ENCODE measurements at places on chromosomes 11 and 22.

GRCh38 chr22:23775779-23776375, 3.2 kb downstream of the MMP11 start:
- no peak for DNase-seq

- DNase-seq: no peak
These were observed 194.3 kb downstream of the KIF18A start for GRCh38 chr11:27913650-27914049.

DNA sequence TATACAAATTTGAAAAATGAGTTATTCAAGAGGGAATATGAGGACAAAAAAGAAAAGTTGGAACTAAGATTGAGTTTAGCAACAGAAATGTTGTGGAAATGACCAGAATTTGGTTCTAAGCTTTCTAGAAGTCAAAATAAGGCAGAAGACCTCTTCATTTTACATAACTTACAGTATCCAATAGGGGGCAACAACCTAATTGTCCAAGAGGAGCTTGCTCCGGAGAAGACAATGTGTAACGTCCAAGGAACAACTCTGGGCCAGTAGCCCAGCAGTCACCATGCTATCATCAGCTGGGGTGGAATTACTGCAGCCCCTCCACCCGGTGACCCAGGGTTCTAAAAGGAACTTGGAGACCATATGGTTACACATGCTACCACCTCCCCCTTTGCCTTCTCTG, 14.1 kb downstream of the CNTF start:
- no peak for DNase-seq

DNA sequence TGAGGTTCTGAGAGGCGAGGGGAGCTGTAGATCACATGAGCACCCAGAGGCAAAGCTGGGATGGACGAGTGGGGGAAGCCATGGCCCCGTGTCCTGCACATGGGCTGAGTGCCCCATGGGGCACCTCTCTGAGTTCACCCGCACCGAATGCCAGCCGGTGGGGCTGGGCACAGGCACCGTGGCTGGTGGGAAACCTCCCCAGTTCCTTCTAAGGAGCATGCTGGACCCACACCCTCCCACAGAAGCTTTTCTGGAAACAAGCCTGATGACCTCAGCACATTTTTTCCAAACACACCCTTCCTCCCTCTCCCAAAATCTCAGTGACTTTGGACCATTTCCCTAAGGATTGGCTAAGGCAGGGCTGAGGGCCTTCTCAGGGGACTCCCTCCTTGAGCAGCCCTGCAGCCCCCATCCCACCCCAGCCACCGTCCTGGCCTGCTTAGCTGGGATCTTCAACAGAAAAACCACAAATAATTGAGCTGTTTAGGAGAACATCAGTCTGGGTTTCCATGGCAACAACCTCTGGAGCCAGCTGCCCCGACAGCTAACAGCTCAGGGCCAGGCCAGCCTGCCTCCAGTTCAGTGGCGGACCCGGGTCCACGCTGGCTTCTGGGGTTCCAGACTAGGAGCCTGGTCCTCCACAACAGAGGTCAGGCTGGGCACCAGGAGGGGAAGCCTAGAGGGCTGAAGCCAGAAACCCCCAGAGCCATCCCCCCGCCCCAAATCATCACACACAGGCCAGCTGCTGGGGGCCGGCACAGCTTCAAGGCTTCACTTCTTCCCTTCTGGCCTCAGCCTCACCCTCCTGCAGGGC, 18.1 kb upstream of the LINC01488 start:
- DNase-seq: no peak

GRCh38 chr11:80083531-80083951, 642.7 kb upstream of the TENM4 start:
- no peak for DNase-seq

DNA sequence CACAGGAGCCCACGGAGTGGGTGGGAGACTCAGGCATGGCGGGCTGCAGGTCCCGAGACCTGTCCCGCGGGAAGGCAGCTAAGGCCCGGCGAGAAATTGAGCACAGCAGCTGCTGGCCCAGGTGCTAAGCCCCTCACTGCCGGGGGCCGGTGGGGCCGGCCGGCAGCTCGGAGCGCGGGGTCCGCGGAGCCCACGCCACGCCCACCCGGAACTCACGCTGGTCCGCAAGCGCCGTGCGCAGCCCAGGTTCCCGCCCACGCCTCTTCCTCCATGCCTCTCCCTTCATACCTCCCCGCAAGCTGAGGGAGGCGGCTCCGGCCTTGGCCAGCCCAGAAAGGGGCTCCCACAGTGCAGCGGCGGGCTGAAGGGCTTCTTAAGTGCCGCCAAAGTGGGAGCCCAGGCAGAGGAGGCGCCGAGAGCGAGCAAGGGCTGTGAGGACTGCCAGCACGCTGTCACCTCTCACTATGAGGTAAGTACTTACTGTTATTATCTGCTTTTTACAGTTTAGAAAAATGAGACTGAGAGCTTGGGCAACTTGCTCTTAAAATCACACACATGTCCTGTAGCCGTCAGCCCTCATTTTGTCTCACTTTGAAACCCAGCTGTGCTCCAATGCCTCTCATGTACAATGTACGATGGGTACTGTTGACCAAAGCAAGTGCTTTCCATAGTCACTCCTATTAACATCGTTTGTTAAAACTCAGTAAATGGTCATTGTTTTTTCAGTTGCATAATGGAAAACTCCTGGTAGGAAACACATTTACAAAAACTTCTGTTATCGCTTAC, 12.2 kb upstream of the OR10D3 start:
- no peak for DNase-seq

- no peak for DNase-seq
These were observed at the start of gene IL17REL for GRCh38 chr22:50012211-50013181. Gene IL17REL, minus strand, starts transcription at chr22:50012765. Its CDS starts 119 bp downstream, at chr22:50012646.

DNA sequence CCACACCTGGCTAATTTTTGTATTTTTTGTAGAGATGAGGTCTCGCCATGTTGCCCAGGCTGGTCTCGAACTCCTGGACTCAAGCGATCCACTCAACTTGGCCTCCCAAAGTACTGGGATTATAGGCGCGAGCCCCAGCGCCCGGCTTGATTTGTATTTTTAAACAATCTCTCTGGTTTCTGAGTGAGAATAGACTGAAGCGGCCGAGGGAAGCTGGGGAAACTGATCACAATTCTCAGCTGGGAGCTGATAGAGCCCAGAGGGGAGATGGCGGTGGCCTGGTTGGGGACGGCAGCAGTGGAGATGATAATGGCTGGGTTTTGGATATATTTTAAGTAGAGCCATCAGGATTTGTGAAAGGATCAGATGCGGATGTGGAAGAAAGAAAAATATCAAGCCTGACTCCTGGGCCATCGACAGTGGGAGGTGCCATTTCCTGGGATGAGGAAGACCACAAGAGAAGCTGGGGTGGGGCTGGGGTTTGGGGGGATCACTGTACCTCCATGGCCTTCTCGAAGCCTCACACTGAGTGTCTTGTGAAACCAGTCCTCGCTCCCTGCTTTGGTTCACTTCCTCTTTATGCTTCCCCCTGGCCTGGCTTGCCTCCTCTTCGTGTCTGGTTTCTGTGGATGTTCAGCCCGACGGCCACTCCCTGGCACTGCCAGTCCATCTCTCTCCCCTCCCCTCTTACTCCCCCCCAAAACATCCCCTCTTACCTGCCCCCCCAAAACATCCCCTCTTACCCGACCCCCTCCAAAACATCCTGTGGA, 51.9 kb downstream of the IGLL1 start:
- no peak for DNase-seq

GRCh38 chr11:83241291-83241946, 44.7 kb downstream of the CCDC90B start:
- DNase-seq: no peak

DNA sequence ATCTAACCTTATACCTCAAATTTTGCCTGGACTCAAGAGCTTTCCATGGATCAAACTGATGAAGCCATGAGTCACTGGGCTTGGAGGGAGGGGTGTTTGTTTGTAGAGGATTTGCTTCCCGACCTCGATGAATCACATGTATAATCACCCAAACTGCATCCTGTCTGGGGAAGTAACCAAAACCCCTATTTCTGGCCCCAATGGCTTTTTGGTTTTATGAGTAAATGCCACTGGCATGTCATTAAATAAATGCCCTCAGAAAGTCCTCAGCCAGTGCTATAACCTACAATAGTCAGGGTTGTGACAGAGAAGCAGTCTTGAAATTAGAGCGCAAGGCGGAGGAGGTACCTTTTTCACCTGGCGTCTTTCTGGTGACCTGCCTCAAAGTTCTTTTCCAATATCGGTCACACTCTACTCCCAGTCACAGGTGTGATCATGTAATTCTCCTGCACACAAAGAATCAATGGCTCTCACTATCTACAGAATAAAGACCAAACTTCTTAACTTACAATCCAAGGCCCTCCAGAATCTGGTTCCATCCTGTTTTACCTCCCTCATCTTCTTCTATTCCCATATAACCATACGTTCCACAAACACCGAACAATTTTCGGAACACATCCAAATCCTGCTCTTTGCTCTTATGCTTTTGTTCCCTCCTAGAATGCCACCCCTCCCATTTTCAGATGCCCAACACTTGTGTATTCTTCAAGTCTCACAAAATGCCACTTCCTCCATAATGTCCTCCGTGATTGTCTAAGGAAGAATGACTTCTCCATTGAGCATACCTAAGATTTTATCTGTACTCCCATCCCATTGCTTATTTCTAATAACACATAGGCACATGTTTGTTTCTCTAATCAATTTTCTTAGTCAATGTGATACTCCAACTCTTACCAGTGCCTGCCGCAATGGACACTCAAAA, 81.3 kb upstream of the BLID start:
- DNase-seq: no peak

GRCh38 chr22:49894322-49895054, 23.8 kb downstream of the ALG12 start:
- no peak for DNase-seq

DNA sequence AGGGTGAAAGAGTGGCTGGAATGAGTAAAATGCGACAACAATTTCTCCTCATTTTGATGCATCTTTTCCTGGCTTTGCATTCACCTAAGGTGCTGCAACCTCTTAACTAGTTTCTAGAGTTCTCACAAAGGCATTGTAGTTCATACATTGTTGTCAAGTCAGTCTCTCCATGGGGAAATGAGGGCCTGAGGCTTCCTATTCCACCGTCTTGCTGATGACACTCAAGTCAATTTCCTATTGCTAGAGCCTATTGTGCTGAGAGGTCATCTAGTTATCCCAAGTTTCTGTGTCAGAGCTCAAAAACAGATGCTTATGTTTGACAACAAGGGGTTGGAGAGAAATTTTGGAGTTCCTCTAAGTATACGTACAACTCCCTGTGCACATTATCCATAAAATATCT, 11.6 kb upstream of the MS4A6A start:
- no peak for DNase-seq

GRCh38 chr22:38214302-38215056, 12.7 kb downstream of the MAFF start:
- DNase-seq: peak; percentile 62

DNA sequence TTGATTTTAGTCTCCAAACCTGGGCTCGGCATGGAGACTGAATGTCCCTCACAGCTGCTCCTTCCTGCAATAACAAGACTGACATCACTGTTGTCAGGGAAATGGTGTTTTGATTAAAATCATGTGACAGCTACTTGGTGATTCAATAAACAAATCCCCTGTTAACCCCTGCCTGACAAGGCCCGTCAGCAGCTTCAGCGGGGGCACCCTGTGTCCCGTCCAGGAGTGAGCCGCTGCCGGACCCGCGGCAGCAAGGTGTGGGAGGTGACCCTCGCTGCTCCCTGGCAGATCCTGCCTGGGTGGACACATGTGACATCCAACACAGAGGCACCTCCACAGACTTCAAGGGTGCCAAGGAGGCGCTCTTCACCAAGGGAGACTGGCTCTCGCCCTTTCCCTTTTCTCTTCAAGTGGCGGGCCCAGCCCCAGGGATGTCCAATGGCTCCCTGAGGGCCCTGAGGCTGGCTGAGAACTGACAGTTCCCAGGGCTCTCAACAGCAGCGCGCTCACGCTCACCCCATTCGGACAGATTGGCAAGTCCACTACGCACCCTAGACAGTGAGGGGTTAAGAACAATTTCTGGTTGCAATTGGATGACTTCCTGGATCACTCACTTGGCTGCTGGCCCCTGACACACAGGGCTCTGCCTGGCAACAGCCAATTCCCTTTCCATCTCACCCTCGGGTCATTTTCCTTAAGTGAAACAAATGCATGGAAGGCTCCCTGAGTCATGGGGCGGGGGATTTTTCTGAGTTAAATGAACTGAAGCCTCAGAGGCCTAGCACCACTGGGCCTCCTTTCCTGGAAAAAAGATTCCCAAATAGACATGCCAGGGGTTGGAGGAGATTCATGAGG, 30.7 kb downstream of the PPP2R1B start:
- DNase-seq: no peak

- peak; percentile 22 for DNase-seq
These were observed 667 bp downstream of the DGCR6L start for GRCh38 chr22:20319041-20319744.

GRCh38 chr22:33842421-33843094, 77.7 kb downstream of the LARGE1 start:
- DNase-seq: no peak

DNA sequence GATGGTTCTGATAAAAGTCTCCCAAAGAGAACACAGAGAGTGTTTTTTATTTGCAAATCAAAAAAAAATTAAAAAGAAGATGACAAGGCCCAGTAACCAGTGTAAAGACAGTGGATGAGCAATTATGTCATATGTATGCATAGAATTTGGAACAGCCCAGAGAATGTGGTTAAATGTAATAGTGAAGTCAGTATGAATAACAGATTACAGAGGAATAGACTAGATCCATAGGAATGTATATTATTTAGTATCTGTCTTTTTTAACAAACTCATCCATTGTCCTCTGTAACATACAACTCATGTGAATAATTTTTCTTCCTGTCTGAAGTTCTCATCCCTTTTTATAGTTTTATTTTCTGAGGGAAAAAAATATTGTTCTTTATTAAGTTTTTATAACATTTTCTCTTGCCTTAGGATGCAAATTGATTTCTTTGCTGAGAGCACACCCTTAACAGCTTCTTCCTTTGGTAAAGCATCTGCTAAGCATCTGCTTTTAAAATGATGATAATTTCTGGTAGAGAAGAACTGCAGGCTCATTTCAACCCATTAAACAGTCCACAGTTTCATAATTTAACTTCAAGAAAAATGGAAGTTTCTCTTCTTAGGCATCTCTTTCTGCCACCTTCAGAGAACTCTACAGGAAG, 266.5 kb upstream of the MTNR1B start:
- no peak for DNase-seq

DNA sequence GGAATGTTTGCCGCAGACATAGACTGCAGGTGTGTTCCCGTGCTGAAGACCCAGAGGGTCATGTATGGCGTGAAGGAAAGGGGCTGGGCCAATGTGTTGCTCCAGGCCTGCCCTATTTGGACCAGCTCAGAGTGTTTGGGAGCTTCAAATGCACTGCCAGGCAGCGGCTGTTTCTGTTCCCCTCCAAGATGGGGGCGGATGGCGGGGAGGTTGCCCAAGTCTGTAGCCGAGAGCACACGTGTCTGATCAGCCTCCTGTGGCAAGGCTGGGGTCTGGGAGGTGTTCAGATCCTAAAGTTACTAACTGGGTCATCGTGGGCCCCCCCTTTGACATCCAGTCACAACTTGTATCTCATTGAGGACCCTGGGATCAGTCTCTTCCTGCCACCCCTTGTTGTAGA, 45.5 kb downstream of the CACNA1I start:
- DNase-seq: no peak

- no peak for DNase-seq
These were observed 49.2 kb downstream of the CNTN5 start for GRCh38 chr11:99069856-99070444.

All from stimulated activated CD4-positive, alpha-beta T cell treated with anti-CD3 and anti-CD28 coated beads, Interleukin-2, amount 100 ng/mL, for 24 hours (primary cell).